ENCODE measurements at places on chromosomes 12 and 14. TPM values are rescaled to one million over a fixed set of nuclear protein-coding genes. Genes with fewer than 3 reads are reported as not detected.

The SAMD15 gene
- total RNA-seq = 1.9 TPM

DNA sequence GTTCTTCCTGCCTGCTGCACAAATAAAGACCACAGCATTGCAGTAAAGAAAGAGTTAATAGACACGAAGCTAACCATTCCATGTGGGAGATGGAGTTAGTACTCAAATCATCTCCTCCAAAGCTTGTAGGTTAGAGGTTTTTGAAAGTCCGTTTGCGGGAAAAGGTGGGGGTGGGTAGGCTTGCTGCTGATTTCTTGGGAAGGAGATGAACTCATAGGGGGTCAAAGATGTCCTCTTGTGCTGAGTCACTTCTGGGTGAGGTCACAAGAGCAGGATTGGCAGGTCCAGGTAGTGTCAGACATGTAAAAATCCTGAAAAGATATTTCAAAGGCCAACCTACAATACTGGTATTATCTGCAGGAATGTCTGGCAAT, 66.4 kb downstream of the PTHLH start:
- H3K36me3 ChIP-seq = no peaks in the 10 kb centered on the region
- no peak for DNase-seq
- H3K4me1 ChIP-seq = no peaks in the 10 kb centered on the region
- no peak overlapping the region for H3K27ac ChIP-seq

DNA sequence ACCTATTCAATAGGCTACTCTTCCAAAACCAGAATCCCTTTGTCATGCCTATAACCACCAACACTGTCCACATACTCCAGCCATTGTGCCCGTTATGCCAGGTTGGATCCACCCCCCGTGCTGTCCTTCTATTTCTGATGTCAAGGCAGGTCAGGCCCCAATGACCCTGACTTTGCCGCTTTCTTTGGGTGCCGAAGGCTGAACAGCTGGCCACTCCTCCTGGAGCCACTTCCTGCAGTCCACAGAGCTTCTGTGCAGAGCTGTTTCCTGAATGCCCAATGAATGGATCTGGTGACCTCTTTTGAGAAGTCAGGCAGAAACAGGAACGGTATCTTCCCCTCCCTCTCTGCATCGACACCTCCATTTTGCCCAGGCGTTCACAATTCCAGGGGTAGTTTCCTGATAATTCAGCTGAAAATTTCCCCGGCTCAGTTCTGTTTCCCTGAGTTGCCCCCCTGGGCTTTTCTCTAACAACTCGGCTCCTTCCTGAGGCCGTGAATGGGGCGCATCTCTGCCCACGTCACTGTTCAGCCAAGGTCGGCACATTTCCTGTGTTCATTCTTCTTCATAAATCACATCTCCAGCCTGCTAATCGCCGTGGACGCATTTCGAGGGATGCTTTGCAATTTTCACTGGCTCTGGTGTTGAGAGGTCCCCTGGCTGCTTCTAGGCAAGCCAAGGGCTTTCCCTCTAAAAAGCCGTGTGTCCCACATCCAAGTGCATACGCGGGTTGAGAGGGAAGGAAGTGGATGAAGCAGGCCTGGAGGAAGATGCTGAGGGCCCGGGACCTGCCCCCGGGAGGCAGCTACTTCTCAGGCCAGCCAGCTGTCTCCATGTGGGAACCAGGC, 86.5 kb downstream of the PAPOLA start:
- H3K4me3 ChIP-seq = no peak overlapping the region
- H3K27me3 ChIP-seq = peaks cover 14% of the 10 kb centered on the region
- H3K27ac ChIP-seq = no peak overlapping the region
- DNase-seq = peak; percentile 62
- no peaks in the 10 kb centered on the region for H3K36me3 ChIP-seq

- no peak for DNase-seq
- no peak overlapping the region for H3K27ac ChIP-seq
- no peaks in the 10 kb centered on the region for H3K4me1 ChIP-seq
- H3K4me3 ChIP-seq = no peak overlapping the region
These were observed 1222.3 kb upstream of the SEL1L start for GRCh38 chr14:82755923-82756322.

- H3K27ac ChIP-seq = no peak overlapping the region
- no peak for DNase-seq
- H3K4me3 ChIP-seq = no peak overlapping the region
- peaks cover 57% of the 10 kb centered on the region for H3K36me3 ChIP-seq
- H3K27me3 ChIP-seq = no peaks in the 10 kb centered on the region
These were observed 32.1 kb downstream of the SPATA7 start for GRCh38 chr14:88417594-88417993.

- H3K36me3 ChIP-seq = no peaks in the 10 kb centered on the region
- H3K4me1 ChIP-seq = peaks cover 16% of the 10 kb centered on the region
- no peak overlapping the region for H3K4me3 ChIP-seq
- DNase-seq = no peak
- no peaks in the 10 kb centered on the region for H3K27me3 ChIP-seq
These were observed 44.2 kb downstream of the BBS10 start for GRCh38 chr12:76303989-76304460.

Data from osteocyte (in vitro differentiated cells).